ENCODE measurements at places on chromosomes 1 and 21.

DNA sequence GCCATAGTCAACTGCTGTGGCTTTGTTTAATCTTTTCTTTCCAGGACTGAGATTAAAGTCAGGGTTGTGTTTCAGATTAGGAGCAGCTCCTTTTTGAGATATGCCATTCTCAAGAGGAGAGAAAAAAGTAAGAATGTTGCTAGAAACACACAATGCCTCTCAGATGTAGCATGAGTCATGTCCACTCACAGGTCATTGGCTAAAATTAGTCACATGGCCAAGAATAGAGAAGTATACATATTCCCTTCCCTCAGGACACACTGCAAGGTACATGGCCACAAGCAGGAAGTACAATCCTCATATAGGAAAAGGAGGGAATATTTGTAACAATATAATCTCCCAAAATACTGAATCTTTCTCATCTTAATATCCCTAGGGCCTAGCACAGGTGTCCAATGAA lies 141.9 kb upstream of the PTBP2 start:
- DNase-seq, result no peak

DNA sequence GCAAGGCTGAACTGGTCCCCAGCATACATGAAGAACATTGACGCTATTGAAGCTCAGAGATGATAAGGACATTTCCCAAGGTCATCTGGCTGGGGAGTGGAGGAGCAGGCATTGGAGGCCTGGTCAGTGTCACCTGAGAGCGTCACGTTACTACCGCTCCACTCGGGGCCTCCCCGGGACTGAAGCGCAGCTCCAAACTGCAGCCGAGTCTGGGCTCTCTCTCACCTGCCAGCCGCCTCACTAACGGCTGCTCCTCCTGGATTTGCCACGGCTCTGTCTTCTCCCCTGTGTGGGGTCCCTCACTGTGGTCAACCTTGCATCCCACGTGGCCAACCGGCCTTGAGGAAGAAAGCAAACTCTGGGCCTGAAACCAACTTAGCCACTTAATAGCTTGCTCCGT lies 111.3 kb downstream of the ADSS2 start:
- DNase-seq, result no peak

- DNase-seq, result no peak
These were observed 65.2 kb upstream of the ARHGEF16 start for GRCh38 chr1:3389093-3389833.

- DNase-seq, result no peak
These were observed 38.8 kb downstream of the TRPM2 start for GRCh38 chr21:44392185-44392584.

DNA sequence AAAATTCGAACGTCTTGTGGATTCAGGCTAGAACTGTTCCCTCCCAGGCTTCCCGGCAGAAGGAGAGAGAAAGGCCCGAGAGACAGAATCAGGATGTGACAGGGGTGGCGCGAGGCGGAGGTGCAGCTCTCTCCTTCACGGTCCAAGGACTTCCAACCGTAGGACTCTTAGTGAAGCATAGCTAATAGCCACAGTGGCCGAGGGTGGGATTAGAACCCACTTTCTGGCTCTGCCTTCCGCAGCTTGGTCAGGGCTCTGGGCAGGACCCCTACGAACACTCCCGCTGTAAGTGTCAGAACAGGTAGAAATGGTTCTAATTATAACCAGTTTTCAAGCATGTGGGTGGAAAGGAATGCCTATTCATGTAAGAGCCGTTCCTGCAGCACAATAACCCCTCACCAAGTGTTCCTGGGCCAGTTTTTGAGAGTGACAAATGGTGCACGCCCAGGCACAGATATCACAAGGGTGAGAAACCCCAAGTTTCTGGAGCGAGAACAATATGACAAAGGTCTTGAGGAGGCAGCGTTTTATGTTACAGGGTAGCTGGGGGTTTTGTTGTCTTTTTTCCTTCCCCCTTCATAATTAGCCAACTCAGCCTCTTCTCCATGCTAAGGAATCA lies 86.4 kb downstream of the SYF2 start:
- no peak for DNase-seq

DNA sequence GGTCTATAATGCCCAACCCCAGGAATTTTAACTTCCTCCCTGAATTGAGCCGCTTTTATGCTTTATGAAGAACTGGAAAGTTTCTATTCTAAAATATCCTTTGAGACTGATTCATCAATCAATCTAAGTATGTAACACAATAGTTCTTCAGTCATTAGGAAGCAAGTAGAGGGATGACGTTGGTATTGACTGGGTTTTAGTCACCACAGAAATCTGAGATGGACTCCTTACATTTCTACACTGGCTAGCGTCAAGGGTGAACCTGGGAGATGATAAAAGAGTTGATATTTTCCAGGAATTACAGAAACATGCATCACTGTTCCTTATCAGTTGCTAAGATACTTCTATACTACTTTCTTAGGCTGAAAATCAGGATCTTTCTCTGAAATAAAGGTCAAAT lies 308.0 kb downstream of the HMCN1 start:
- DNase-seq, result no peak

- no peak for DNase-seq
These were observed 157.0 kb upstream of the EDN2 start for GRCh38 chr1:41641475-41641814.

DNA sequence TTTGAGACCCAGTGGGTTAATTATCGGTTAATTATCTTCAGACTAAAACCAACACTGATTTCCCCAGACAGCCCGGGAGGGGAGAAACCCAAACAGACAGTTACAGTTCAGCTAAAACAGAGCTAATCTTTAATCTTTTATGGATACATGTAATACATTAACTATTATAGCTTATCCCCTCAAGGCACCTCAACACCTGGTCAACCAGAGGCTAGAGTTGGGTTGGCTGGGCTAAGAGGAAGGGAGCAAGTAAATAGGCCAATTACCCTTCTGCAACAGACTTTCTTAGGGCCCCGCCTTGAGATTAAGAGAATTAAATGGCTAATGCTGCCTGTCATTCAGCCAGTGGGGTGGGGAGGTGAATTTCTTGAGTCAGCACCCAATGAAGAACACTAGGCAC lies 6.6 kb upstream of the MED18 start:
- DNase-seq, result no peak

DNA sequence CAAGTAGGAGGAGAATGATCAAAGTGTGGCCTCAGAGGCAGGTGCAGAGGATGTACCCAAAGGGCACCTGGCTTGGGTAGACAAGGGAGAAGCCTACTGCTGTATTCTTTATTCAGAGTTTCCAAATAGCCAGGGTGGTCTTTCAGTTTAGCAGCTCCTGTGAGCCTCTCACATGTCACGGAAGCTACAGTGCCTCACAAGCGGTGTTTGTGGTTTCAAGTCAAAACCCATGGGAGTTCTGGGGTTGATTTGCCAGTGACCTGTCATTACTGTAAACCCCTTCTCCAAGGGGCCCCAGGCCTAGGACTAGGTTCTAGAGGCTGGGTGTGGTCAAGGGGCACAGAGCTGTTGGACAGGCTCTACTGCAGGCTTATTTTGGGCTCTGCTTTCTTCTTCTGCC lies 10.2 kb upstream of the IL10 start:
- no peak for DNase-seq

GRCh38 chr1:237687804-237688203 lies 202.9 kb downstream of the ZP4 start:
- no peak for DNase-seq

DNA sequence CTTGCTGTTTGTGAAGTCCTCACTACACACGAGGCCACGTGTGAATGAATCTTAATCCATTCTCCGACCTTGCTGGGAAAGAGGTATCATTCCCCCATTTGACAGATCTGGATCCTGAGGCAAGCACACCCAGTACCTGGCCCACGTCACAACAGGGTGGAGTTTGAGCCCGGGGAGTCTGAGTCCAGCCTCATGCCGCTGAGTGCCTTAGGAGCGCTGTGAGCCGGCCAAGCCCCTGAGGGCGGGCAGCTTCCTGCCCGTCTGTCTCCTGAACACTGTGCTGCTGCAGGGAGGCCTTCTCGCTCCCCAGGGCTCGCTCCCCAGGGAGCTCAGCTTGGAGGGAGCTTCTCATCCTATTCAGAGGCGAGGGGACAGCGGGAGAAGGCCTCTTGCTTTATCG lies 29.7 kb downstream of the SLC45A1 start:
- no peak for DNase-seq

Measured in CD4-positive, alpha-beta T cell treated with Interleukin-6 for 4 hours (primary cell).